ENCODE measurements at places on chromosomes 2 and 18. TPM values are rescaled to one million over a fixed set of nuclear protein-coding genes. Genes with fewer than 3 reads are reported as not detected.

PPP4R3B gene
- total RNA-seq: 53.4 TPM

DNA sequence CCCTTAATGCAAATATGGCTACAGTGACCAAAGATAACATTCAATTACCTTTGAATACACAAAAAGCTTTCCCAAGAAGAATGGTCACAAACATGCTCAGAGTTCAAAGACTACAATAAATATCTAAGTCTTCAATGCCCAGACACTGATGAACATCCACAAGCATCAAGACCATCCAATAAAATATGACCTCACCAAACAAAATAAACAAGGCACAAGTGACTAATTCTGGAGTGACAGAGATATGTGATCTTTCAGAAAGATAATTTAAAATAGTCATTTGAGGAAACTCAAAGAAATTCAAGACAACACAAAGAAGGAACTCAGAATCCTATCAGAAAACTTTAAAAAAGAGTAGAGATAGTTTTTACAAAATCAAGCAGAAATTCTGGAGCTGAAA, 40.6 kb upstream of the CAPN13 start:
- no peak for DNase-seq
- H3K27ac ChIP-seq: no peak overlapping the region
- H3K36me3 ChIP-seq: no peaks in the 10 kb centered on the region
- no peak overlapping the region for H3K4me3 ChIP-seq

DNA sequence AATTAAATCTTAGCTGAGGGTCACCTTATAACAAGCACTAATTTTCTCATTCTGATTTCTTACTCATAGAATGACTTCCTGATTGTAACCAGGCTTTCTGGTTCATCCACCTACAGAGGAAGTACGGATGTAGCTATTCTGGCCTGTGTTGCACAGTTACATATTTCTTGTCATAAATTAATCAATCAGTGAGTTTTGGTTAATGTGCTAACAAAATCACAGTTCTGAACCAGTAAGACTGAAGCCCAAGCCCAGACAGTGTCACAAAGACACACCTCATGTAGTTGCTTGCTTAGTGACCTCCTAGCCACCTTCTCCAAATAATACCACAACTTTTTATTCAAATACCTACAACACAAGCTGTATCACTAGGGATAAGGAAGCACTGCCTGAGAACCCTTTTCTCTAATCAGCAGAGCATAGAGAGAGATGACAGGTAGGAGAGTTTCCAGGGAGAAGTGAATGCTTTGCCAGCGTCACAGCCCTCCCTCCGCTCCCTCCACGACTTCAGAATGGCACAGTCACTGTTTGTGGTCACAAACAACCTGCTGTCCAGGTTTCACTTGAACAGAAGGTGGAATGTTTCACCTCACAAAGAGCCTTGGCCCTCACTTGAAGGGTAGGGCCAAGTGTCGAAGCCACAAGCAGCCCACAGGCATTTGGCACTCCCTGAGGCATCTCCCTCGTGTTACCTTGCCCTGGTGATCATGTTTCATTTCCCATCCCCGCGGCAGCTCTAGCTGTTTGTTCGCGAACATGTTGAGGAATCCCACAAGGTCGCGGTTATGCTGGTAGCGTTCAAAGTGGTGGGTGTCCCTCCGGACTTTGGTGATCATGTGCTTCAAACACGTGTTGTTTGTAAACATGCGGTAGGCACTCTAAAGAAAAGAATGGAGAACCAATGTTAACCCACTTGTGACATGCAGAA, 120.8 kb upstream of the STK17B start:
- peaks cover 17% of the 10 kb centered on the region for H3K36me3 ChIP-seq
- no peak for DNase-seq
- no peak overlapping the region for H3K27ac ChIP-seq
- H3K4me3 ChIP-seq: no peak overlapping the region
- H3K27me3 ChIP-seq: no peaks in the 10 kb centered on the region
- H3K4me1 ChIP-seq: peaks cover 25% of the 10 kb centered on the region

GRCh38 chr2:65277118-65277517, 49.5 kb downstream of the ACTR2 start:
- H3K4me3 ChIP-seq: no peak overlapping the region
- DNase-seq: no peak
- peak overlapping the region; percentile 21 for H3K27ac ChIP-seq
- peaks cover 26% of the 10 kb centered on the region for H3K36me3 ChIP-seq
- H3K4me1 ChIP-seq: peaks cover 56% of the 10 kb centered on the region

SCYGR4 gene
- not detected for total RNA-seq

GRCh38 chr2:126846241-126846640, 52.4 kb upstream of the TEX51 start:
- no peak overlapping the region for H3K27ac ChIP-seq
- H3K4me1 ChIP-seq: no peaks in the 10 kb centered on the region

DNA sequence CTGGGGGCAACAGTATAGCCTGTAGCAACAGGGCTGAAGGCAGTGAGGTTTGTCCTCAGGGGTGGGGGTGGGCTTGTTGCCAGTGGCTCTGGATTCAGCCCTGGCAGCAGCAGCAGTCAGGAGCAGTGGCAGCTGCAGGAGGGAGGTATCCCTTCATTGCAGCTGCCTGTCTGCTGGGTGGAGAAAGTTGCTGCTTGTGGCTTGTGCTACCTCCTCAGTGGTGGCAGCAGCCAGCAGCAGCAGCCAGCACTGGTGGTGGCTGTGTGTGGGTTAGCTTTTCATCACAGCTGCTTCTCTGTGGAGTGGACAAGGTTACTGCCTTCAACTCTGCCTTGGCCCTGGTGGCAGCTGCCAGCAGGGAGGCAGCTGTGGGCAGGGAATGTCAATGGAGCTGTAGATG, 94.9 kb downstream of the ARL6IP6 start:
- H3K4me3 ChIP-seq: no peak overlapping the region
- no peaks in the 10 kb centered on the region for H3K36me3 ChIP-seq
- no peak for DNase-seq
- no peaks in the 10 kb centered on the region for H3K4me1 ChIP-seq
- no peak overlapping the region for H3K27ac ChIP-seq

CCDC141 gene
- not detected for total RNA-seq

DNA sequence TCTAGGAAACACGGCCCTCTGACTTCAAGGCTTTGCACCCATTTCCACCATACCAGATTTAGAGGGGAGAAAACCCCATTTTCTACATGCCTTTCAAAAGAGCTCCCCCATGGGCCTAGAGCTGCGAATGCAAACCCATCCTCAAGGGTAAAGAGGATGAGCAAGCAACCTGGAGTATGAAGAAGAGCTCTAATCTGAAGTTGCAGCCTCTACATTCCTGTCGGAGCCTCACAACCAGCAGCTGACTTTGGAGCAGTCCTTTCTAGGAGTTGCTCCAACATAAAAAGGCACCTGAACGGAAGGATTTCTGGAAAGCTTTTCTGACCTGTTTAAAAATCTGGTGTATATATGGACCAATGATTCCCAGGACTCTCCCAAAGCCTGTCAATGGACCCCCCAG, 81.4 kb upstream of the POMC start:
- DNase-seq: no peak
- peaks cover 32% of the 10 kb centered on the region for H3K36me3 ChIP-seq
- peak overlapping the region; percentile 79 for H3K4me3 ChIP-seq
- H3K27ac ChIP-seq: peak overlapping the region; percentile 38
- H3K4me1 ChIP-seq: peaks cover 27% of the 10 kb centered on the region

DNA sequence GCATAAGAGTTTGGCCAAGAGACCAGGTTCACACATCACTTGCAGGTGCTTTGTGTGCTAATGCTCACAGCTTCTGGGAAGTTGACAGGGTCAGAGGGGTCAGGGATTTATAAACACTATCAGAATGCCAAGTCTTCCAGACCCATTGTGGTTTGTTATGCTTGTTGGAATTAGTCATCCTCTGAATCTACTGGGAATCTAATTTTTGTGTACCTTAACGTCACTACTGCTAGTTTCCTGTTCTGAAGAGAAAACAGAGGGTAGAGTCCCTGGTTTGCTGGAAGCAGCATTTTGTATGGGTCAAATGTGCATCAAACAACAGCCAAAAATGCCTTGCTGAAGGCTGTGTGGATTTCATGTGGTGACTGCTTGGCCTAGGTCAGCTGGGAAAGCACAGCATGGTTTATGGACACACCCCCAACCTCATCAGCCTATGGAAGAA, 33.3 kb downstream of the ANTXR1 start:
- no peak for DNase-seq
- peaks cover 26% of the 10 kb centered on the region for H3K4me1 ChIP-seq
- no peaks in the 10 kb centered on the region for H3K27me3 ChIP-seq

GRCh38 chr2:176118601-176119339, 2.2 kb downstream of the HOXD10 start:
- no peak for DNase-seq
- no peak overlapping the region for H3K4me3 ChIP-seq
- no peak overlapping the region for H3K27ac ChIP-seq

DNA sequence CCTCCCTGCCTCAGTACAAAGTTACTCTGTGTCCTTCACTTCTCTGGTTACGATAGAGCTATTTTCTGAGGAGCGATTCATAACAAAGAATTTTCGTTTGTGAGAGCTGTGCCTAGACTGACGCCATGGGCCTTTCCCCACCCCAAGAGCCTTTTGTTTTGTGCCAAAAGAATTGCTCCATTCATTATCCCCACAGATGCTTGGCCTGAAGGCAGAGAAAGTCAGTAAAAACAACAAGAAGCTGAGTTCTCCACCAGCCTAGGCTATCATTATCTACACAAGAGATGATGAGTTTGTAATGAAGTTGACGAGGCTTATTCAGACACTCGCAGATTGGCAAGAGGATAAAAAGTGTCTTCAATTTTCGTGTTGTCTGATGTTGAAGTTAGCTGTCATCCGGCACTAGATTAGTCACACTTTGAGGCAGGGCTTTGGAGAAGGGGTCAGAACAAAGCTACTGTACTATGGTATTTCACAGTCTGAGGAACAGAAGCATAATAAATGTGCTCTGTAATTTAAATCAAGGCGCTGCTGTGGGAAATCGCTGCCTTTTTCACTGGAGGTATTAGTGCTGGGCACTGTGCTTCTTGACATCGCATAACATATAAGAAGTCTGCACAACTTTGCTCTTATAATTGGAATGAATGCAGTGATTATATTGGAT, 278.4 kb upstream of the FIGN start:
- peaks cover 13% of the 10 kb centered on the region for H3K4me1 ChIP-seq
- no peak for DNase-seq
- H3K27ac ChIP-seq: peak overlapping the region; percentile 63
- no peaks in the 10 kb centered on the region for H3K27me3 ChIP-seq
- H3K4me3 ChIP-seq: no peak overlapping the region

- no peaks in the 10 kb centered on the region for H3K27me3 ChIP-seq
- H3K27ac ChIP-seq: no peak overlapping the region
- DNase-seq: no peak
- H3K4me1 ChIP-seq: peaks cover 13% of the 10 kb centered on the region
- peaks cover 5% of the 10 kb centered on the region for H3K36me3 ChIP-seq
Observed at GRCh38 chr2:204654669-204655068, 109.4 kb downstream of the PARD3B start.

DNA sequence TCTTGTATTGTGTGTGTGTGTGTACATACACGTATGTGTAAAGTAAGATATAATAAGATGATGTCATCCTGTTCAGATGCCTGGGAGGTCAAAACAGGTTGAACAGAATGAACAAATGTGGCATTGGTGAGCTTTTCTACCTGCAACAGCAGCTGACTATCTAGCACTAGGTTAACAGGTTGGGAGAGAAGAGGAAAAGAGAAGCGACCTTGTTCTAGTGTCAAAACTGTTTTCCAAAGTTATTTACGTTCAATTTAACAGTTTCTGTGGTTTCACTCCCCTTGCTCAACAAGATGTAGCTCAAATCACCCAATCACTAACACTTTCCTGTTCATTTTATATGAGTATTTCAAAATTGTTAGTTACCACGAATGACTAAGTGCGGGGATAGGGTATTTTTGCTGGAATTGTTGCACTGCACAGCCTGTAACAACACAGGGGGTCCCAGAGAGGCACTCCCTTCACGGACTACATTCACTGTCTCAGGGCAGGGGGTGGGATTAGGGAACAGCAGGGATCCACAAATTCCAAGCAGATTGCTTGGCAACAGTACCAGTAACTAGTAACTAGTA, 67.5 kb upstream of the DTNB start:
- H3K4me1 ChIP-seq: peaks cover 24% of the 10 kb centered on the region
- H3K27me3 ChIP-seq: no peaks in the 10 kb centered on the region
- DNase-seq: no peak
- H3K4me3 ChIP-seq: no peak overlapping the region

- H3K4me1 ChIP-seq: peaks cover 6% of the 10 kb centered on the region
- no peak overlapping the region for H3K27ac ChIP-seq
- H3K36me3 ChIP-seq: no peaks in the 10 kb centered on the region
- peaks cover 20% of the 10 kb centered on the region for H3K27me3 ChIP-seq
- no peak for DNase-seq
Observed at GRCh38 chr2:170512266-170512665, 202.9 kb upstream of the SP5 start.

DNA sequence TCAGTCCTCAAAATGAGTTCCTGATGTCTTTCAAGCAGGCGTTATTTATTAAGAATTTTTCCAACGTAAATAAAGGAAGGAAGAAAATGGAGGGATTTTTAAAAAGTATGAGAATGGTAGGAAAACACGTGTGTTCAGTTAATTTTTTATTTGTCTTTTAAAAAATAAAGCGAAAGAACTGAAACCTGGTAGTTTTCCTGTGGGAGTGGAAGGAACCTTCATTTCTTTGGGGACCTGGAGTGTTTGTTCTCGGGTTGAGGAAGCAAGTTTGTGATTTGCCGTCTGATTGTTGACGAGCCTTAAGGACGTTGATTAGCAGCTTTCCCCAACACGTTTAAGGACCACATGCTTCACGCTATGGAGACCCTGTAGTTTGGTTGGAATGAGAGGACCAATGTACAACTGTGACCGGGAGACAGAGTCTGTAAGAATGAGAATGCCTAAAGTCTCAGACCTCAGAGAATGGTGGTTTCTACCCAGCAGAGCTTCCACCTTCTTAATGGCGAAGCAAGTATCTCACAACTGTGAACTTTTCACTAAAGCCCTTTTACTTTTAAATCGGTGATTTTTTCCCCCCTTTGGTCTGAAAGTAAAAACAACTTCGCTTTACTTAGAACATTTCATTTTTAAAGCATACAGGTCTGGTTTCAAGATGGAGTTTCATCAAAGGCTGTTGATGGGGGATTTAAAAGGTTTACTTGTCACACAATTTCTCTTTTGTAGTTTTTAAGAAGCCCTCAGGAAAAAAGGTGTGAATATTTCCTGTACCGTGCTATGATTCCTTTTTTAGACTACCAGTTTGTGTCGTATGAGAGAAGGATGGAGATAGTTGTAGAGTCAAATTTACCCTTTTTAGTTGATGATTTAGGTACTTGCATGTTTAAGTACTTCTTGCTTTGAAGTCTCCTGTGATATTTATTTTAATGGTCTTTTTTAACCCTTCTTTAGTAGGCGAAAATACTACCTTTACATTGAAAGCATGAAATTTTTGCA, 1.4 kb downstream of the TTC39C start:
- no peaks in the 10 kb centered on the region for H3K36me3 ChIP-seq
- peak overlapping the region; percentile 80 for H3K27ac ChIP-seq
- peaks cover 14% of the 10 kb centered on the region for H3K27me3 ChIP-seq
- DNase-seq: no peak
- H3K4me1 ChIP-seq: peaks cover 16% of the 10 kb centered on the region
- H3K4me3 ChIP-seq: peak overlapping the region; percentile 81

GRCh38 chr2:178330175-178331017, 120.6 kb downstream of the PRKRA start:
- peaks cover 5% of the 10 kb centered on the region for H3K4me1 ChIP-seq
- H3K4me3 ChIP-seq: no peak overlapping the region
- no peak overlapping the region for H3K27ac ChIP-seq
- DNase-seq: no peak

GRCh38 chr18:65755616-65756015, 4.8 kb downstream of the CDH7 start:
- H3K27me3 ChIP-seq: peaks cover 22% of the 10 kb centered on the region
- no peaks in the 10 kb centered on the region for H3K36me3 ChIP-seq
- DNase-seq: no peak
- peaks cover 2% of the 10 kb centered on the region for H3K4me1 ChIP-seq
- H3K4me3 ChIP-seq: no peak overlapping the region

Data from osteocyte (in vitro differentiated cells).